Hippocampal formation (tissue), 2 donors: ENCODE measurements at places on chromosomes 11 and 22.

- DNase-seq, result peak; percentile 7
These were observed 60.9 kb downstream of the LRP5 start for GRCh38 chr11:68373189-68373814.

DNA sequence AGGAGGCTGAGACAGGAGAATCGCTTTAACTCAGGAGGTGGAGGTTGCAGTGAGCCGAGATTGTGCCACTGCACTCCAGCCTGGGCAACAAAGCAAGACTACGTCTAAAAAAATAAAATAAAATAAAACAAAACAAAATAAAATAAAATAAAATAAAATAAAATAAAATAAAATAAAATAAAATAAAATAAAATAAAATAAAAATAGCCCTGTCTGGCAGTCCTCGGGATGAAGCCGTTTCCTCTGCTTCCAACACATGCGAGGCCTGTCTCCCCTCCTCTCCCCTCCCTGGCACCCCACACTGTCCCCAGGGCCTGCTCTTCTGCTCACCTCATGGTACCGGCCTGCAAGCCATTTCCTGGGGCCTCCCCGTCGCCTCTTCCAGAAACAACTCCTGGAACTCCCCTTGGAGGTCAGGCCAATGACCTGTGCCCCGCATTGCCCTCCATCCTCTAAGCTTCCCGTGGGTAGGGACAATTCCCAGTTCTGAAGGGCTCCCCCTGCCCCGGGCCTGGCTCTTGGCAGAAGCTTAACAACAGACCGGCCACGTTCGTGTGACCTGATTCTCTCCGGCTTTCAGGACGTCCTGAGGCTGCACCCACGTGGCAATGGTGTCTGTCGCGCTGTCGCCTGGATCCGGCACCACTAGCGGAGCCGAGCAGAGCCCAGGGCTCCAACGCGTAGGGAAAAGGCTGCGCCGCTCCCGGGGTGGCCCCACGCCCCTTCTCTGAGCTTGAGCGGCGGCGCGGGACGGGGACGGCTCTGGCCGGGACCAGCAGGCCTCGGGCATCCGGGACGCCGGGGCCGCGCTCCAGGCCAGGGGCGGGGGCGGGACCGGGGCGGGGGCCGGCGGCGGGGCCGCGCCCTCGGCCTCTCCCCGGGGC is 456 bp upstream of the PARVB start:
- DNase-seq, result no peak

DNA sequence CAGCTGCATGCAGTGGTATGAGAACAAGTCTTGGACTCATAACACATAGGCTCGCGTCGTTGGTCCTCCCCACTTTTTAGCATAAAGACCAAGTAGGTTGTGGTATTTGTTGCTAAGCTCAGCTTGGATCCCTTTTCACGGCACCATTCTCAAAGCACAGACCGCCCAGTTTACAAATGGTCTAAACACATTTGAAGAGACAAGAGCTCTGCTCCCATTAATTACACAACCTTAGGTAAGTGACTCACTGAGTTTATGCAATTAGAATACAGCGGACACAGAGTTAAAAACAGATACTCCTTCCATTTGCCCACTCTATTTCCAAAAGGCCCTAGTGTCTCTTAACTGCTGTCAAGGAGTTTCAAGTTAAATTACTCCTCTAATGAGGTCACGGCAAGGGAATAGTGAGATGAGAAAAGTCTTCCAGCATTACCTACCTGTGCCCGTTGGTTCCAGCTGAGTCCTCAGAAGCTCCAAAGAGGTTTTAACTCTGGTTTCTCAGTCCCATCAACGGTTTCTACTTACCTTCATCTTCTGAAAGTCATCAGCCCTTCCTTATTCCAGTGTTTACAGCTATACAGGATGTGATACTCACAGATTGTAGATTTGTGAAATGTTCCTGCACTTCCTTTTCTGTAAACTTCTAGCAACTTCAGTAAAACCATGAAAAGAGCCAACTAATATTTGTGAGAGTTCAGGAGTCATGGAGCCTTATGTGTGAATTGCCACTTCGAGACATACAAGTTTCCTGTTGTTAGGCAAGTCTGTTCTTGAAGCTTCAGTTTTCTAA is at the start of gene MS4A6A:
TSS of gene MS4A6A (minus strand) at position 543 of the 790 bp plus-strand sequence. CDS start 1,356 bp downstream, outside the sequence.
- DNase-seq, result no peak

GRCh38 chr11:17117262-17117661 is 39.8 kb upstream of the RPS13 start:
- no peak for DNase-seq

DNA sequence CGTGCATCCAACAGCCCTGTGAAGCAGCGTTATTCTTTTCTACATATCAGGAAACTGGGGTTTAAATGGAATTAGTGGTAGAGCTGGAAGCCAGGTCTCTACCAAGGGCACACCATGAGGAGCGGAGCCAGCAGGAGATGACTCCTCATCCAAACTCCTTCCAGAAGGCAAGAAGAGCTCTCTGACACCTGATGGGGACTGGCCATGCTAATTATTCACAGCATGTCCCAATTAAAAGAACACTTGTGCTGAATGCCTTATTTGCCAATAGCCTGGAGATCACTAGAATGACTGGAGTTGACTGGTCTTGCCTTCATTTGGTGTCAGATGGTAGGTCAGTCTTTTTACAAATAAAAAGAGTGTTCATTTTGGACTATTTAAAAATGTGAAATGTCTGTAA is 32.9 kb upstream of the SLN start:
- no peak for DNase-seq
